DMS 273 treated with DMSO at 0.1 percent for 48 hours (cell line): ENCODE measurements at places on chromosomes 6 and 20.

GRCh38 chr6:22251348-22251747 is 45.5 kb downstream of the PRL start:
- no peak for DNase-seq

DNA sequence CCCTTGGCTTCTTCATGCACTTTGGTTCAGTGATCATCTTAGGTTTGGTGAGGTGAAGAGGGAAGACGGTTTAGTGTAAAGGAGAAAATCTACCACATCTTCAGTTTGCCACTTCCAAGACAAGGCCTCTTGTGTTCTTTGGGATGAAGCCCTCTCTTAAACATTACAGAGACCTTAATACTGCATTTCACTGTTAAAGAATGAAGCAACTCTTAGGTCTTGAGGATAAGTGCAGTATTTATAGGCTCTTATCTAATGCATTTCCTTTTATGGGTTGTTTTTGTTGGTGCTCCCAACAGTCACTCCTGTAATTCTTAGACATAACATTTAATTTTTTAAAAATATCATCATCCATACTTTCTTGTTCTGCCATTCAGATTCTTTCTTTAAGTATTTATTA is 139.9 kb upstream of the LAMP5 start:
- DNase-seq, result no peak

DNA sequence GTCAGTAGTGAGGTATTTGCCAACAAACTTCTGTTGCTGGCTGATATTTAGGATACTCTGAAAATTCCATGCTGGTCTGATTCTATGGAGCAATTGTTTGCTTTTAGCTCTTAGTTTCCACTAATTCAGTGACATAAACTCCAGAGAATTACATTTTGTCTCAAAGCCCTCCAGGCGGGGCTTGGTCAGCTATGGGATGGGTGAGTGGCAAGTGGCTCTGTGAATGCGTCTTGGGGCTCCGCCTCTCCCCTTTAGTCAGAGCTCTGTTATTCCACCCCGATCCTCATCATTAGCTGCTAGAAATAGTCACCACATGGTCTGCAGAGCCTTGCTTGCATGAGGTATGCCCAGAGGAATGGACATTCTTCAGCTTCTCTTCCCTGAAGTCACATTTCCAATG is 540.6 kb downstream of the QKI start:
- DNase-seq, result no peak

DNA sequence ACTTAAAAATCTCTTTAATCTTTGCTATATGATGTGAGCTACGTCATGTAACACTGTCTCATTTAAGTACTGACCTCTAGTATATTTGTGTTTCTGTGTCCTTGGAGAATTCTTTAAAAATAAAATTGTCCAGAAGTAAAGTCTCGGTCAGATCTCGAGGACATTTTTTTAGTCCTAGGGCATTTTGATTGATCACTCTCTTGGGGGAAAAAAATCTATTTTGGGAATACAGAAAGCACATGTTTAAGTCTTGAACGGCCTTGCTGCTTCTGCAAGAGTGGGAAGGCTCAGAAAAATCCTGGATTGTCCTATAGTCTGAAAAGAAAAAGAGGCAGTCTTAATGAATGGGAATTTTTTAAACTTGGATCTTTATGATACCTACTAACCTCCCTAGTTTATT is 234.3 kb downstream of the UTRN start:
- no peak for DNase-seq

DNA sequence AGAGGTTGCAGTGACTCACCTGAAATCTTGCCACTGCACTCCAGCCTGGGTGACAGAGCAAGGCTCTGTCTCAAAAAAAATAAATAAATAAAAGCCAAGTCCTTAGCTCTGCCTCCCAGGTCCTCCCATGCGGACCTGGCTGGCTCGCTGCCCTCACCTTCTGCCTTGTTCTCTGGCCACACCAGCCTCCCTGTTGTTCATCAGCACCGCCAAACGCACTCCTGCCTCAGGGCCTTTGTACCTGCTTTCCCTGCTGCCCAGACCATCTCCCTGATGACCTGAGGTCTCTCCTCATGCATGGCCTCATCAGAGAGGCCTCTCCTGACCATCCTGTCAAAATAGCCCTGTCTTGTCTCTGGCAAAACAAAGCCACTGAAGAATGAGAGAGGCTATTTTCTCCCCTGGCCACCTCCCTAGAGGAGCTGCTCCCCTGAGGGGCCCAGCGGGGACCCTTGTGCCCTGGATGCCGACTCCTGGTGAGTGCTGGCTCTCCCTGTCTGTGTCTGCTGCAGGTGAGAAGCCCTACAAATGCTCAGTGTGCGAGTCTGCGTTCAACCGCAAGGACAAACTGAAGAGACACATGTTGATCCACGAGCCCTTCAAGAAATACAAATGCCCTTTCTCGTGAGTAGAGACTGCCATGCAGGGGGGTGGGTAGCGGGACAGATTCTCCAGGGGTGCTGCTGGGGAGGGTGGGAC is 22.6 kb upstream of the CHMP4B start:
- no peak for DNase-seq

- no peak for DNase-seq
Observed at GRCh38 chr6:5723841-5724691, 282.7 kb downstream of the NRN1 start.
